ENCODE measurements at places on chromosomes 16 and 17.

GRCh38 chr16:54194334-54194743 is 92.2 kb downstream of the IRX3 start:
- DNase-seq, result no peak

GRCh38 chr16:62805221-62805857 is 769.1 kb upstream of the CDH8 start:
- no peak for DNase-seq

DNA sequence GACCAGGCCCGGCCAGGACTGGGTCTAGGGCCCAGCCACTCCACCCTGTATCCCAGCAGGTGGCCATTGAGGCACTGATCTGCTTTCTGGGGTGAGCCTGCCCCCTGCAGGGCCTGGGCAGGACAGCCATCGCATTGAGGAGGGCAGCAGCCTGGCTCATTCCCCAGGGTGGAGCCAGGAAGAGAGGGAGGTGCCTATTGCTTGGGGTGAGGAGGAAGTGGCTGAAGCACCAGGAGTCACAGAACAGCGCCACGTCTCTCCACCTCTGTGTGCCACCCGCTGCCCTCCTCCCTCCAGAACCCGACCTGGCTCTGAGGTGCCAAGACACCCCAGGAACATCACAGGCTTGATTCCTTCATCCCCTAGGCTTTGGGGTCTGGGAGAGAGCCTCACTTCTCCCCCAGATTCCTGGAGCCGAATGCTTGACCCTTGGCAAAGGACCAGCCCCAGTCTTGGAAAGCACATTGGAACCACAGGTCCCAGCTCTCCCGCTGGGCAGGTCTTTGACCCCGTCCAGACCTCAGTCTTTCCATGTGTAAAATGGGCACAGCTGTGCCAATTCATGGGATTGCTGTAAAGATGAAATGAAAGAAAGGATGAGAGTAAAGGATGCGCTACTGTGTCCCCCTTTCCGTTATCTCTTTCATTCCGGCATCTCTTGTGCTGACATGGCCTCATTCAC is 7.2 kb upstream of the KRT36 start:
- DNase-seq, result peak; percentile 83

DNA sequence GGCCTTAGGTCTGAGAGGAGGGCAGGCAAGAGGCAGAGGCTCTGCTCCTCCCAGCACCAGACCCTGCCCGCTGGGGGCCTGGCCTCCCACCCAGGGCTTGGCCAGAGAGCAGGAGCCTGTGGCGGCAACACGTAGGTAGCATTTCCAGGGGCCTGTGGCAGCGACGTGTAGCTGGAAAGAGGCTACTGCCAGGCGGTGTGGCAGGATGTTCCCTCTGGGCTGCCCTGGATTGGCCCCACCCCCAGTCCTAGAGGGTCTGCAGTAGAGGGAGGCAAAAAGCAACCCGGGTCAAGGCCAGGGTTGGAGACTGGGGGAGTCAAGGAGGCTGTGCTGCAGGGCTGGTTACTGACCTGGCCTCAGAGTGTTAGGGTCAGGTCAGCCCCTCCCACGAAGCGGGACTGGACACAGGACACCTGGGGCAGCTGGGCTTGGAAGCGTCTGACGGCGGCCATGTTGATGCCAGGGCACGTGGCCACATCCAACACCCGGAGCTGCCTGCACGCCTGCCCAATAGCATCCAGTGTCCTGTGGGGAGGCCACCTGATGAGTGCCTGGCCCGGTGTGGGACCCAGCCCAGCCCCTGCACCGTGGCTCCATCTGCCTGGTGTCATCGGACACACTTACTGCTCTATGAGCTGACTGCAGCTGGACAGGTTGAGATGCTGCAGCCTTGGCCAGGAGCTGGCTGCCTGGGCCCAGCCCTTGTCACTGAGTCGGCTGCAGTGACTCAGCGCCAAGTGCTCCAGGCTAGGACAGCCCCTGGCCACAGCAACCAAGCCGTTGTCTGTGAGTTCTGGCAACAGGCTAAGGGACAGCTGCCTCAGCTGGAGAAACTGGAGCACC is 8.5 kb downstream of the ELMO3 start:
- DNase-seq, result no peak

- DNase-seq, result no peak
Measured at GRCh38 chr17:76132574-76133338, 8.3 kb downstream of the FOXJ1 start.

DNA sequence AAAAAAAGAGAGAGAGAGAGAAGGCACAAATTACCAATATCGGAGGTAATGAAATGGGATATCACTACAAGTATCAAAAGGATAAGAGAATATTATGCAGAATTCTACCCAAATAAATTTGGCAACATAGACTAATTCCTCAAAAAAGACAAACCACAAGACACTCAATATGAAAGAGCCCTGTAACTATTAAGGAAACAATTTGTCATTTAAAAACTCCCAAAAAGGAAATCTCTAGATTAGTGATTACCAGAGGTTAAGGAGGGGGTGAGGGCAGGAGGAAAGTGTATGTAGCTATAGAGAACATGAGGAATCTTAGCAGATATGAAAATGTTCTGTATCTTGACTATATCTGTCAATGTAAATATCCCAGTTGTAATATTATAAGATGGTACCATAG is 54.0 kb downstream of the CFDP1 start:
- peak; percentile 30 for DNase-seq

DNA sequence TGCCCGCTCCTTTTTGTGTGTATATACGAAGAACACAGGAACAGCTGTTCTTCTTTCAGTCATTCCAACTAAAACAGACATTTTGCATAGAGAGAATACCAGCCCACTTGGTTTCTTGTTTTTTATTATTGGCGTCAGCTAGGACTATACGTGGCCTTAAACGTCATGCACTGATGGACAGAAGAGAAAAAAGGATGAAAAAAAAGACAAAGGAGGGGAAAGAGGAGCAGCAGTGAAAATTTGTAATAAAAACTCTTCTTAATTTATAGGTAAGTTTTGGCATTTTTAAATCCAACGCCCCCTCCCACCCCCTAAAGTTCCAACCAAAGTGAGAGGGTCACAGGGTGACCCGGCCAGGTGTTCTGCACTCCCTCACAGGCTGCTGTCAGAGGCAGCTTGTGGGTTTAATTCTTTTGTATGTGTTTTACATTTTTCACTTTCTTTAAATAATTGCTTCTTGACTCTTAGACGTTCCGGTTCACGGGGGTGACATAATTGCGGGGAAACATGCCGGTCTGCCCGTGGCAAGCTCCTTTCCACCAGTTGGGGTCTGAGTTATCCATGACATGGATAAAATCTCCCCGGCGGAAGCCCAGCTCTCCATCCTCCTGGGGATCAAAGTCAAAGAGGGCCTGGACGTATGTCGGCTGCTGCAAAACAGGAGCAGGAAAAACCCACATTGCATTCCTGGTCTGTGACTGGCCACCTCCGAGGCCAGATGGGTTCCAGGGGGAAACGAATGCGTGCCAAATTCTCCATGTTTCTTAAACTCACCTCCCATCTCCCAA is 30.9 kb upstream of the SLC25A19 start:
- DNase-seq, result no peak

DNA sequence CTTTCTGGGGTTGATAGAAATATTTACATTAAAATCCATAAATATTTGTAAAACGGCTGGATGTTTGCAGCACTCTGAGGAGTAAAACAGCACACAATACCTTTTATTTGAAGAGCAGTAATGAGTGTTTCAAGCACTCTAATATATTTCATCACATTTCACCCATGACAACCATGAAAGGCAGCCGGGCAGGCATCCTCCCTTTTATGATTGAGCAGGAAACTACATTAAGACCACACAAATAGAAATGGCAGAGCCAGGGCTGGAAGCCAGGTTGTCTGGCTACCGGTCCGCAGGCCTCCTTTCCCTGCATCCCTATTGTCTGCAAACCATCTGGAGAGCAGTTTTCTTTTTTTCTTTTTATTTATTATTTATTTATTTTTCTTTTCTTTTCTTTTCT is 23.1 kb upstream of the GPRC5C start:
- no peak for DNase-seq

DNA sequence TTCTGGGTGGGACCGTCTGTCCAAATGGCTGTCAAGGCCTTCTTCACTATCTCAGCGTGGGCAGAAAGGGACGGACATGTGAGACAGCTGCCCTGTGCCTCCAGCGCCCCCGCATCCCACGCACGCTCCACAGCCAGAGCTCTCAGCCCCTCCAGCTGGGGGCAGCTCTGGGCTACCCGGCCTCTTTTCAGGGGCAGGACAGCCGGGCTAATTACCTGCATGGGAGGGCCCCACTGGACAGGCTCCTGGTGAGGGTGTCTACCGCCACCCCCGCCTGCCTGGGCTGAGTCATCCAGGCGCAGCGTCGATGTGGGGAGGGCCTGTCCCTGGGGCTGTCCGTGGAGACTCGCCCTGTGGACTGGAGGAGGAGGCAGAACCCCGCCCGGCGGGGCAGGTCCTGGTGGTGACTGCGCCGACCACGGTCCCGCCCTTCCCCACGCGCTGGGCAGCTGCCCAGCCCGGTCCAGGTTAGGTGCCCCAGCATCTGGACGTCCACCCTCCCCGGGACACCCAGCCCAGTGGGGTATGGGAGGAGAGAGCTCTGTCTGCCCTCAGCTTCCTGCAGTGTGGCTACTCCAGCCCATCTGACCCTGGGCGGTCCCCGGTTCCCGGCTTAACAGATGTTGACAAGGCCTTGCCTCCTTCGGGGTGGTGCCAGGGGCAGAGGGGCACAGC is 5.9 kb upstream of the METRNL start:
- DNase-seq, result no peak

DNA sequence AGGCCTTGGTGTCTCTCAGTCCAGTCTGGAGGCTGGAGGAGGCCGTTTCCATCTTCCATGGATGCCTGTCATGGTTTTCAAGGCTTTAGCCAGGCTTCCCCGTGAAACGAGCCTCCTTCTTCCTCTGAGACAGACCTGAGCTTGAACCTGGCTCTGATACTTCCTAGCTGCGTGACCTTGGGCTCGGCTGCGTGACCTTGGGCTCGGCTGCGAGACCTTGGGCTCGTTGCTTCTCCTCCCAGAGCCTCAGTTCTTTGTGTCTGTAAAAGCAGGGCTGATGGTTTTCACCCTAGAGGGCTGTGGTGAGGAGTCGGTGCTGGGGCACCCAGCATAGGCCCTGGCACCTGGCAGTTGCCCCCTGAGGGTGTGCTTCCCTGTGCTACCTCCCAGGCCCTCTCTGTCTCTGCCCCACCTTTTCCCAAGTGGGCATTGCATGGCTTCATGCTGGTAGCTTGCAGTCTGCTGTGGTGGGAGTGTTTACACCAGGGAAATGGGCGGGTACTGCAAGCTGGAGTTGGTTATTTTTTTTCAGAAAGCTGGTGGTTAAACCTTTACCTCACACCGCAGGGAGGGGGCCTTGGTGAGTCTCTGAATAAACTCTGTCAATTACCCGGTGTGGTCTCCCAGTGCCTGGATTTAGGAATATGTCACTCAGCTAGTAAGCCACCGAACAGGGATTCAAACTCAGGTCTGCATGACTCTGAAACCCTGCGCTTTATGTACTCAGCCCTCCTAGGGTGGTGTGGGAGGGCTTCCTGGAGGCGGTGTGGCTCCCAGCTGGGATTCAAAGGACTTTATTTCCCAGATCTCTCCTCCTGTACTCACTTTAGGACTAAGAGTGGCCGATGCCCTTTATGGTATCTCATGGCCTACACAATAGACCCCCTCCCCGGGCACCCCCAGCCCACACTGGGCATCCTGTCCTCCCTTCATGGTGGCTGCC is 129.0 kb upstream of the CIBAR2 start:
- no peak for DNase-seq

- no peak for DNase-seq
Measured at GRCh38 chr17:55444471-55445441, 23.1 kb upstream of the MMD start.

All from stimulated activated CD4-positive, alpha-beta T cell treated with anti-CD3 and anti-CD28 coated beads, Interleukin-15, amount 100 ng/mL, for 24 hours (primary cell).